Activated naive CD4-positive, alpha-beta T cell (primary cell): ENCODE measurements at places on chromosomes 6 and 20.

GRCh38 chr6:161465403-161465802 is 191.5 kb upstream of the AGPAT4 start:
- no peak for DNase-seq

DNA sequence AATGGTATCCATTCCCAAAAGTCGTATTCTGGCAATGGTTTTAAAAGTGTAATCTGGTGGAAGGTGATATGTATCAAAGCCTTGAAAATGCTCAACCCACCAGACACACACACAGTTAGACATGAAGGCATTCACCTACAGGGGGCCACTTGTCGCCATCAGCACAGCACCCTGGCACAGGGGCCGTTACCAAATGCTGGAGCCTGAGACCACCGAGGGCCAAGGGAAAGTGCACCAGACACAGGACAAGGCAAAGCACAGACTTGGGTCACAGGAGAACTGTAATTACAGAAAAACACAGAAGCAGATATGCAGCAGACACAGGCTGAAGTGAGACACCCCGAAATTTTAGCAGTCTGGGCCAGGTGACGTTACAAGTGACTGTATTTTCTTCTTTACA is 9.3 kb downstream of the TAF4 start:
- no peak for DNase-seq

DNA sequence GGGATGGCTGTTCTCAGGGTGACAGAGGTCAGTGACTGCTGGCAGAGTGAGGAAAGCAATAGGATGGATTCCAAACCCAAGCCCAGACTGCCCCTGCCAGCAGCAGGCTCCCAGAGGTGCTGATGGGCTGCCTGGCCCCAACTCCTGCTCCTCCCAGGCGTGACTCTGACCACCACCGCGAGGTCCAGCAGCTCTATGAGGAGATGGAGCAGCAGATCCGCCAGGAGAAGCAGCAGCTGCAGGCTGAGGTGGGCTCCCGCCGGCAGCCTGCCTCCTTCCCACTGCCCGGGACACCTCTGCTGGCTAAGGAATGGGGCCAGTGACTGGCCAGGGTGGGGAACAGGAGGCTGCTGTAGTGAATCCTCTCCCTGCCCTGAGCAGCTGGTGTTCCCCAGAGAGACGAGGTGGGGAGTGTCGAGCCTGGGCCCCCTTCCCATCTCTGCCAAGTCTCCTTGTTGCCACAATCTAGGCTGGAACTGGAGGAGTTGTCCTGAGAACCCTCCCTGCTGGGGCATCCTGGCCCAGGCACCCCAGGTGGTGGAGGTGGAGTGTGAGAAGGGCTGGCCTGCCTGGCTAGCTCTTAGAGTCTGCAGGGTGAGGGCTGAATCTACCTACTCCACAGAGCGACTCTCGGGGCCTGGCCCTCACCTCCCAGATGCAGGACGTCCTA is 20.4 kb downstream of the RAB44 start:
- no peak for DNase-seq

DNA sequence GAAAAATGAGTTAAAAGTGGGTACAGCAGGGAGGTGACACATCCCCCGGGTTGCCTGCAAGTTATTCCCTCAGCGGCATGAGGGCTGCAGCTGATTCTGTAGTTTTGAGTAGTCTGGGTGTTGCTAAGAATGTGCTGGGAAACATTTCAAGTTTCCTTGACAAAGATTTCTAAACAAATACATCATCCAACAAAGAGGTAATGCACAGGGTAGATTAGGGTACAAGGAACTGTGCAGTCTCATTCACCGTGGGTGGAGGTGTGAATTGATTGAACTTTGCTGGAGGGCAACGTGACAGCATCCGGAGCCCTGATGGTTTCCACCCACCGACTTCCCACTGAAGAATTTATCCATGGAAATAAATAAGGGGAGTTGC is 21.8 kb downstream of the CASS4 start:
- DNase-seq = no peak

DNA sequence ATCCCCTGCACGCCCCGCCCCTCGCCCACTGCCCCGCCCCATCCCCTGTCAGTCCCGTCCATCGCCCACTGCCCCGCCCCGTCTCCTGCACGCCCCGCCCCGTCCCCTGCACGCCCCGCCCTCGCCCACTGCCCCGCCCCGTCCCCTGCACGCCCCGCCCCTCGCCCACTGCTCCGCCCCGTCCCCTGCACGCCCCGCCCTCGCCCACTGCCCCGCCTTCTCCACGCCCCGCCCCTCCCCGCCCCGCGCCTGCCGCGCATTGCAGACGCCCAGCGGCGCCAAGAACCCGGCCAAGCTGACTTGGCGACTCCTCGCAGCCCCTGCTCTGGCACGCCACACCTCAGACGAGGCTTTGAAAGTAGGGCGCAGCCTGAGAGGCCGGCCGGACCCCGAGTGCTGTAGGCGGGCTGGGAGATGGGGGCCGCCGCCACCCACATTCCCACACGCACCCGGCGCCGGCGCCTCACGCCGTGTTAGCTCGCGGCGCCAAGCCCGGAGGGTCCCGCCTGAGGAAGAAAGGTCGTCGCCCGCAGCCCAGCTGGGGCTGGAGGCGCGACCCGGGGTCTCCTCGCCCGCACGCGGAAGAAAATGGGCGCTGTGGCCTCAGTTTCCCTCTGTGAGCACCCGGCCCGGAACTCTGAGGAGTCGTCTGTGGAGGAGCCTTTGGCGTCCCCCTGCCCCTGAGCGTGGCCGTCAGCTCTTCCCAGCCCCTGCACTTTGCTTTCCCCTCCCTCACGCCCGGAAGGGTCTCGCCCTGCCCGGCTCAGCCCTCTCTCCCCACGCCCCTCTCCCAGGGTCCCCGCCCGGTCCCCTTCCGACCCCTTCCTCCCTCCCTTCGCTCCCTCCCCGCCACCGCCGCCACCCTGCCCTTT is at the start of gene RAD21L1:
TSS of gene RAD21L1 (plus strand) at position 262 of the 872 bp plus-strand sequence. CDS start 2,410 bp downstream, outside the sequence.
- DNase-seq = peak; percentile 95

GRCh38 chr6:168641446-168641845 is 200.5 kb downstream of the SMOC2 start:
- DNase-seq = no peak

DNA sequence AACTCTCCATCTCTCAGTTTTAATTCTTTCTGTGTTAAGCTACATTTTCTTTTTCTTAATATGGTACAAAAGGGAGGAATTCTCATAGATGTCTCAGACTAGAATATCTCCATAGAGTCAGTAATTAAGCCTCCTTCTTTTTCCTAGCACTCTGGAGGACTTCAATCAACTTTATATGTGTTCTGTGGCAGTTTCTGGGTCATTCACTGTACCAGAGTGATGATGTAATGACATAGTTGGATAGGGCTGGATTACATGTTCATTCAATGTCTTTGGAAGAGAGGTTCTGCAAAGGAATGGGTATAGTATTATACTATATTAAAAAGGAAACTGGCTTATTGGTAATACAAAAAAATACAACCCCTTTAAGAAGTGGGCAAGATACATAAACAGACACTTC is 318.3 kb upstream of the OPRM1 start:
- no peak for DNase-seq

GRCh38 chr6:36147294-36147693 is 17.0 kb downstream of the MAPK13 start:
- DNase-seq = no peak

DNA sequence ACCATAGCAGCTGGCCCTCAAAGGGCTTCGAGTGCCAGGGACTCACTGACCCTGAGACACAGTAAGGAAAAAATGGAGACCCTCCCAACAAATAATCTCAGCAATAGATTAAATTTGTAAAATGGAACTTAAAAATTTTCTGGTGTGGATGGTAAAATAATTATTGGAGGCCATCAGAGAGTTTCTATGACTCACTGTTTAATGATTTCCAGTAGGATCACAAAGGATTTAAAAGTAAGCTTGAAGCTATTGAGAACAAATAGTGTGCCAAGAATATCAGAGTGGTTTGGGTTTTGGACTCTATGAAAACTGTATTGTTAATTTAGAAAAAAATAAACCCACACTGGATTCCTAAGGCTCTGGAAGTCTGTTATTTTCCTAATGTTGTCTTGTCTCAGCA is 115.2 kb upstream of the AKIRIN2 start:
- no peak for DNase-seq

- DNase-seq = no peak
Observed at GRCh38 chr6:105611606-105612005, 208.7 kb upstream of the PREP start.

- no peak for DNase-seq
Observed at GRCh38 chr6:102553214-102553613, 1159.7 kb downstream of the GRIK2 start.

DNA sequence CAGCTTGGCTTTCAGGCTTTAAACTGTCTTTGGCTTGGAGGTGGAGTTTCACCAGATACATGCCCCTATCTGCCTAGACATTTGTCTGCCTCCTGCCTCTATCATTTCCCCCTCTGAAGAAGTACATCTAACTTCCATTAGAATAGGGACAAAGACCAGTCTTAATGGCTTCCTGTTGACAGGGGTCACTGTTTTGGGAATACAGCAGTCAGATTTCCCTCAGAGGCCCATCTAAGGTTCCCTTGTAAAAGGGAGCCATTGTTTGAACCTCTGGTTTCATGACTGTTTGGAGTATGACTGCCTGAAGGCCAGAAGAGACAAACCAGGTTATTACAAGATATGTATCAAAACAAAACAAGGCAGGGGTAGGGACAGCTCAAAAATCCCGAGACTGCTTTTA is 665.7 kb upstream of the GJE1 start:
- DNase-seq = no peak

- no peak for DNase-seq
Observed at GRCh38 chr20:51418137-51418529, 124.4 kb downstream of the NFATC2 start.

- no peak for DNase-seq
Observed at GRCh38 chr20:39850821-39851330, 838.2 kb downstream of the MAFB start.

DNA sequence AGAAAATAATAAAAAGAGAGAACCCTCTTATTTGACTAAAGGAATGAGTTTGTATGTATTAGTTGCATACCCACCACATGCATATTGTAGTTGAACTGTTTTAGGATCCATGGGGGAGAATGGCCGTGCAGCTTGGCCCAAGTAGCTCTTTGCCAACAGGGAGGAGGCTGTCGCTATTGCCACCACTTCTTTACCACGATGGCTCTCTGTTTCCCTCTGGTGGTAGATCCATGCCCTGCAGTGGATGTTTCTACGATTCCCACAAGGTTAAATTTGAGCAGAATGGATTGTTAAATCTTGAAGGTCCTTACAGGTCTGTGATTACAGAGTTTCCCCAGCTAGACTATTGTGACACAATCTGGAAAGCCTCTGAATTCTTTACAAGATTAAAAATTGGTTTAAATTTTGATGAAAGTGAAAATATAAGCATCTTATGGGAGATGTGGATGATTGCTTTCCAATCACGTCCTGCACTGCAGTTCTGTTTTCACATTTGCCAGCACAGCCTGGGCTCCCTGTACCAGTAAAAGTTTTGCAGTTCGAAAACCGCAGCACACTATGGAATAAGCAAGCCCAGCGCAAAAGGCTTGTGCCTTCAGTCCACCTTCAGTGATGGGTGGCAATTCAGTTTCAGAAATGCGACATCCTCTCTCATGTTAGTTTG is 34.4 kb upstream of the FNDC1 start:
- peak; percentile 35 for DNase-seq

GRCh38 chr20:32523613-32524213 is 61.4 kb downstream of the NOL4L start:
- no peak for DNase-seq

GRCh38 chr6:157221049-157221816 is 102.1 kb downstream of the TMEM242 start:
- peak; percentile 70 for DNase-seq

GRCh38 chr6:81747327-81747726 is 5.2 kb downstream of the TENT5A start:
- DNase-seq = no peak

- no peak for DNase-seq
Observed at GRCh38 chr6:104606361-104606760, 253.4 kb downstream of the HACE1 start.

DNA sequence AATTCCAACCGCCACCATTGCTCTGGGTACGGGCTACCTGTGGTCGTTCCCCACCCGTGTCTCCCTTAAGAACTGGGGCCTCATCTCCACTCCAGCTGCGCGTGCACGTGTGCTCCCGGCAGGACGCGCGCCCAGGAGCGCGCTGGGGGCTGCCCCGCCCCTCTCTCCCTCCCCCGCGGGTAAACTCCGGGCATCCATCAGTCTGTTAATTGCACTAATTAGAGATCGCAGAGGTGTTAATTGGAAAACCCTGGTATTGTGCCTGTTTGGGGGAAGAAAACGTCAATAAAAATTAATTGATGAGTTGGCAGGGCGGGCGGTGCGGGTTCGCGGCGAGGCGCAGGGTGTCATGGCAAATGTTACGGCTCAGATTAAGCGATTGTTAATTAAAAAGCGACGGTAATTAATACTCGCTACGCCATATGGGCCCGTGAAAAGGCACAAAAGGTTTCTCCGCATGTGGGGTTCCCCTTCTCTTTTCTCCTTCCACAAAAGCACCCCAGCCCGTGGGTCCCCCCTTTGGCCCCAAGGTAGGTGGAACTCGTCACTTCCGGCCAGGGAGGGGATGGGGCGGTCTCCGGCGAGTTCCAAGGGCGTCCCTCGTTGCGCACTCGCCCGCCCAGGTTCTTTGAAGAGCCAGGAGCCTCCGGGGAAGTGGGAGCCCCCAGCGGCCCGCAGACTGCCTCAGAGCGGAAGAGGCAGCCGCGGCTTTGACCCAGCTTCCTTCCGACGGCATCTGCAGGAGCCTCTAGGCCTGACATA is 14.4 kb downstream of the FOXP4 start:
- peak; percentile 70 for DNase-seq

- DNase-seq = no peak
Observed at GRCh38 chr6:76852776-76853175, 610.5 kb downstream of the HTR1B start.

- DNase-seq = no peak
Observed at GRCh38 chr6:136809091-136809860, 13.1 kb upstream of the PEX7 start.

DNA sequence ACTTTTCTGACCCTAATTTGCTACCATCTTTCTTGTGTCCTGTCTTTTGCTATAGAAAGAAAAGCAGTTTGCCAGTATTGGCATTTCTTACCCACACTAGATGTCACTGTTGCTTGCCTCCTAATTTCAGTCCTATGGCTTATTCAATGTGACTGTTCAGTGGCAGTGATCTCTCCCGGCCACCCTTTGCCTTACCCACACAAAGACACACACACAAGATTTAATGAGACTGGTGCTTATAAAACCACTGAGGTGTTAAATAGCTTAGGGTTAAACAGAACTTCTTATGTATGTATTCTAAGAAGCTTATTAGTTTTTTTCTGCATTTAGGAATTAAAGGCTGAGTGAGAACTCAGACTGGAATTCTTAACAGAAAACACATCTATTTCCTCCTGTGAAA is 233.6 kb upstream of the ASCC3 start:
- no peak for DNase-seq

GRCh38 chr20:50306478-50307423 is 116.1 kb downstream of the CEBPB start:
- no peak for DNase-seq

- no peak for DNase-seq
Observed at GRCh38 chr6:51678905-51679620, 408.4 kb downstream of the PKHD1 start.
